ENCODE measurements at places on chromosomes 1 and 21.

DNA sequence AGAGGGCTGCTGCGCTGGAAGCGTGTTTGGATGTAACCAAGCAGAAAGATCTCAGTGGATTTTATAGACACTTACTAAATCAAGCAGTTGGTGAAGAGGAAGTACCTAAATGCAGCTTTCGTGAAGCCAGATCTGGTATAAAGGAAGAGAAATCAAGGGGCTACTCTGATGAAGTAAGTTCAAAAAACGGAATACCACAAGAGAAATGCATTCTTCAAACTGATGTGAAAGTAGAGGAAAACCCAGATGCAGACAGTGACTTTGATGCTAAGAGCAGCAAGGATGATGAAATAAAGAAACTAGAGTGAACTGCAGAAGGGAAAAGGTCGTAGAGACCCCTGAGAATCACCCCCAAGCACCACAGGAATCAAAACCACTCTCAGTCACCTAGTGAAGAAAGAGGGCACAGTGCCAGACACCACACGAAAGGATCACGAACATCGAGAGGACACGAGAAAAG lies 40.8 kb upstream of the NEXN start:
- DNase-seq: no peak

DNA sequence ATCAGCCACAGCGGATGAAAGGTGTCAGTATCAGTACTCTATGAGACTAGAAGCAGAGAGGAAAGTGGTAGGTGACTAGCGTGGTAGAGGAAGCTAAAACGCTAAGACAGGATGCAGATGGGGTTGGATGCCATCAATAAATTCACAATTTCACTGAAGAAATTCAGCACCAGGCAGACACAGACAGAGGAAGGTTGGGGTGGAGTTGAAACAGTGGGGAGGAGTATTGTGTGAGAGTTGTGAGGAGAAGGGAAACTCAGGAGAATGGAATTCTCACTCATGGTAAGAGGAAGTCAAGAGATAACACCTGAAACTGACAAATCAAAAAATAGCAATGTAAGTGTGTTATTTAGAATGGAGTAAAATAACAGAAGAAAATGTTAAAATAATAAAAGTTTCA lies 208.5 kb upstream of the DAB1 start:
- no peak for DNase-seq

- DNase-seq: peak; percentile 84
Observed at GRCh38 chr1:204828352-204828850, 42.3 kb upstream of the NFASC start.

DNA sequence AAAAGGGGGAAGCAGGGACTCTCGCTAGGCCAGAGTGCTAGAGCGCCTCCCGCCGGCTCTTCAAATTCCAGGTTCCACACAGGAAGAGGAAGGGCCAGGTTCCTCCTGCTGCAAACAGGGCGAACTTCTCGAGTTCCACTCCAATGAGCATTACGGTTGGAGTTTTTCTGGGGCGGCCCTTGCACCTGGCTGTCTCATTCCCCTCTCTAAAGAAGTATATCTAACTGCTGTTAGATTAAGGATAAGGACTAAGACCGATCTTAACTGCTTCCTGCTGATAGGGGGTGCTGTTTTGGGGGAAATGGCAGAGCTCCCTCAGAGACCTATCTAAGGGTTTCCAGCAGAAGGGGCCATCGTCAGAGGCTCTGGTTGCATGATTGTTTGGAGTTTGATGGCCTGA lies 138.0 kb downstream of the RABGAP1L start:
- DNase-seq: no peak

DNA sequence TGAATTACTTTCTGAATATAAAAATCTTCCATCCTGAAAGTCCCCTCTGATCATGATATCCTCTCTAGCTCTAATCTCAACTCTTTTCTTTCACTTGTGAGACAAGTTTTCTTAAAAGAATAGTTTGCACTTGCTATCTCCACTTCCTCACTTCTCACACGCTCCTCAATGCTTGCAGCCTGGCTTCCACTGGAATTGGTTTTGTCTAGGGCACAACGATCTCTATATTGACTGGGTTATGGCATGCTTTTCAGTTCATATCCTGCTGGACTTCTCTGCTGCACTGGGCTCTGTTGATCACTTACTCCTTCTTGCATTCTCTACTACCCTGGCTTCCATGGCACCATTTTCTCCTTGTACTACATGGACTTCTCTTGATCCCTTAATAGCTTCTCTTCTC lies 474 bp downstream of the FCRLA start:
- DNase-seq: no peak

DNA sequence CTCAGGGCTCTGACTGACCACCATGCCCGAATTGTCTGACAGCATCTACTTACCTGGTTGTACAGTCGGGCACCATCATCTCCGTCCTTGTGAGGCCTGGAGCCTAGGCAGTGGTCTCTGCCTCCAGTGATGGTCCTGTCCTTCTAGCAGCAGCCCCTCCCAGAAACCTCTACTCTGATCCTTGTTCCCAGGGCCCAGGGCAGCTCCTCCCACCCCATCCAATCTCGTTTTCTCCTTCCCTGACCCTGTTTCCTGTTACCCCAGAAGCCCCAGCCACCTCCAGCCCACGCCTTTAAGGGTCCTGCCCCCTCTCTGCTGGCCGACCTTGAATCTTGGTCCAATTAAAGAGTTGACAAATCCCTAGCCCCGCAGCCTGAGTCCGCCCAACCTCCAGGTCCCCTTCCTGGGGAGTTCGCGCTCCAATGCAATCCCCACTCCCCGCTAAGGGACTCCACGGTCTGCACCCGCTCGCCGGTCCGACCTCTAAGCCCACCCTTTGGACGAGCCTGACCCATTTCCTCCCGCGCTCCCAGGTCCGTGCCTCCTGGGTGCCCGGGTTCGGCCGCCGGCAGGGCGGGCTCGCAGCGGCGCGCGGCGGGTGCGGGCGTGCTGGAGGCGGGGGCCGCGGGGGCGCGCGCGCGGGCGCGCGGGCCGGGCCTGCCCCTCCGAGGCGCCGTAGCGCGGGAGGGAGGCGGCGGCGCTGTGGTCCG lies at the start of gene B4GALT2:
TSS of gene B4GALT2 (plus strand) at position 660 of the 710 bp plus-strand sequence. CDS start 1,951 bp downstream, outside the sequence.
- no peak for DNase-seq

GRCh38 chr1:174976436-174977108 lies 23.2 kb upstream of the CACYBP start:
- DNase-seq: no peak

- DNase-seq: no peak
Observed at GRCh38 chr1:145906954-145907753, 2.7 kb downstream of the ITGA10 start.

DNA sequence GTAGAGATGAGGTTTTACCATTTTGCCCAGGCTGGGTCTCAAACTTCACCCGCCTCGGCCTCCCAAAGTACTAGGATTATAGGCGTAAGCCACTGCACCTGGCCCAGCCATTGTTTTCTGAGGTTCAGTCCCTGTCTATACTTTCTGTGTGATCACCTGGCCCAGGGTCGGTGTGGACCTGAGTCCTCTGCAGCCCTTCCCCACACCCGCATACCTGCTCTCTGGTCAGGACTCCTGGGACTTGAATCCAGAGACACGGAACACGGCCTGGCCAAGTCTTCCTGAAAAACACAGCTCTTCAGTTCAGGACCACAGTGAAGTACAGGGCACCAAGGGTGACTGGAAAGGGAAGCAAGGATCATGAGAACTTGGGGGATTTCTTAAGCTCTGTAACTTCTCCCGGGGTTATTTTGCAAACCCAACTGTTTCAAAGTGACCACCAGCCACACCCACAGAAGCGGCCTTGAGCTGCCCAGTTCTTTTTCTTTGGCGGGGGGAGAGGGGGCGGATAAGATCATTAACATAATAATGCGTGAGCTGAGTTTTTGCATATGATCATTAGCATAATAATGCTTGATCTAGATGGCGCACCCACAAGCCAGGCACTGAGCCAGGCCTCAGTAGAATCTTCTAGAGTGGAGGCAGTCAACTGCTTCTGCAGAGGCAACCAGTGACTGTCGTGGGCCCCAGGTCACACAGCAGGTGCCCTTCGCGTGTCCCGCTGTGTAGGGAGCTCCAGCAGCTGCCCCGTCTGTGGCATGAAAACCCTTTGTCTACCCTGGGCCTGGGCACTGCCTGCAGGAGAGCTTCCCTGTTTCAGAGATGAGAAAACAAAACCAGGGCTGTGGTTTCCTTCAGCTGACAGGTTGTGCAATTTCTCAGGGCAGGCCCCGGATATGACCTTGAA lies 1.7 kb upstream of the NADK start:
- DNase-seq: no peak

DNA sequence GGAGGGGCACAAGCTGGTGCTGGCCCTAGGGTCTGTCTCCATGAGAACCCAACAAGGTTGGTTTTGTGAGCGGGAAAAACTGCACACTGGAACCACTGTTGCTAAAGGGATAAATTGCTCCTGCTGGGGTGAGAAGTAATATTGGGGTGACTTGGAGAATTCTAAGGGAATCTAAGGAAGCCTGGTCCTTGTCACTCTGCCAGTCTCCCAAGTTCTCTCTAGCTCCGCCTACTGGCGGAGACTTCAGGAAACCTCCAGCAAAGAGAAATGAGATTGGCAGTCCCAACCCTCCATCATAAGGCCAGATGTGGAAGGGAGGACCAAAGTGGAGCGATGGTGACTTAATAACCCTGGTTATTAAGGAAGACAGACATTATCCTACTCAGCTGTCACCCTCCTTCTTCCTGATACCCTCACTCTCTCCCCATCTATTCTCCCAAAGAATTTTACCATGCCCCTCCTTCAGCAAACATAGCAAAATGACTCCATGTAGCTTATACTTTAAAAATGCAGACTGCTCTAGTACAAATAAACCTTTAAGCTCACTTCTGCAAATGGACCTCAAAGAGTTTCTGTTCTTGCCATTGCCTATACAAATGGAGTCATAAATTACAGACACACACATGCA lies 2.7 kb downstream of the LCE1F start:
- DNase-seq: no peak

GRCh38 chr1:203340112-203340790 lies 10.7 kb downstream of the FMOD start:
- peak; percentile 83 for DNase-seq

DNA sequence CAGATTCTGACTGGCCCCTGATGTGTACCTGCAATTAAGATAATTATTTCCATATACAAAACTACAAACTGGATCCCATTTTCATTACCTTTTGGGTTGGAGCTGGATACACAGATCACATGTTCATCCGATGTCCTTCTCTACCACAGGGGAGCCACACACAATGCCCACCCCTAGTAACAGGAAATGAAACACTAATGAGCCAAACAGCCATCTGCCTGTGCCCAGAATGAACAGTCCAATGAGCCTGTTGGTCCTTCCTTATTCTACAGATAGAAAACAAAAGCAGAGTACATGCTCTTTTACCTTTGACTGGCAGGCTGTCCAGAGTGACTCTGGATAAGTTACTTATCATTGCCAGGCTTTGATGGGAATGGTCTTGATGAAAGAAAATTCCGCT lies 68.6 kb downstream of the SIPA1L2 start:
- no peak for DNase-seq

DNA sequence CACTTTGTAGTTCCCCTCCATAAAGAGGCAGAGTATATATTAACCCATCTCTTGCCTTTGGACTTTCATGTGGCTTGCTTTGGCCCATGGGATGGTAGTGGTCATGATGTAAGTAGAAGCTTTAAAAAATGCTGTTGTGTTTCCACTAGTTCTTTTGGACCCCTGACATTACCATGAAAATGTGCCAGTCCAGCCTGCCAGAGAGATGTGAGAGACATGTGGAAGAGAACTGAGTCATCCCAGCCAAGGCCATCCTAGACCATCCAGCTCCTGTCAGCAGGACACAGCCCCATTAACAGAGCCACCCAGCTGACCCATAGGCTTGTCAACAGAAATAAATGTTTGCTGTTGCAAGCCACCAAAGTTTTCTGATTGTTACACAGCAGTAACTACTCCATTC lies 3.9 kb upstream of the CD101 start:
- no peak for DNase-seq

DNA sequence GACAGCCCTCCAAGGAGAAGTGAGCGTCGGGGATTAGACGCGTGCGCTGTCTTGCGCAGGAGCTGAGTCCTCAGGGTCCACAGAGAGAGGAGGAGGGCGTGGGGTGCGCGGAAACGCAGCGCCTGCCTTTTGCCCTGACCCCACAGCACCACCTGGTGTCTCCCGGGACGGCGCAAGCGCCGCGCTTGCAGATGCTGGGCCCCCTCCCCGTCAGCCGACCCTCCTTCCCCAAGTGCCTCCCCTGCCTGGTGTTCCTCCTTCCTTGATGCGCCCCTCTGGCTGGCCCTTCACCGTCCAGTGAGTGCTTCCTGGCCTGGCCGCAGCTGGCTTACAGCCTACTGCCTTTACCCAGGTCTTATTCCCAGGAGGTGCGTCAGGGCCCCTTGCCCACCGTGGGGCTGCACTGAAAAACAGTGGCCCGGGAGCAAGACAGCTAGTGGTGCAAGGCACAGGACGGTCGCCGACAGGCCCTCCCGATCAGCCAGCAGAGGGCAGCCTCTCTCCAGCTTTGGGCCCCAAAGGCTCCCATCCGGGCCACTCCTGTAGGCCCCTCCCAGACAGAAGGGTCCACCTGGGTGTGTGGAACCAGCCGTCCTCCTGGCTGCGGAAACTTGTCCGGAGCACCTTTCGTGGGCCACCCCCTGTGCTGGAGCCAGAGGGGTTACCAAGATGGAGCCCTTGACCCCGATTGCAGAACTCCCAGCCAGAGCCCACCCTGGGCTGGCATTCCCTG lies 12.9 kb upstream of the PHLDA3 start:
- DNase-seq: peak; percentile 91

- no peak for DNase-seq
Observed at GRCh38 chr1:101902199-101902598, 94.5 kb downstream of the OLFM3 start.

DNA sequence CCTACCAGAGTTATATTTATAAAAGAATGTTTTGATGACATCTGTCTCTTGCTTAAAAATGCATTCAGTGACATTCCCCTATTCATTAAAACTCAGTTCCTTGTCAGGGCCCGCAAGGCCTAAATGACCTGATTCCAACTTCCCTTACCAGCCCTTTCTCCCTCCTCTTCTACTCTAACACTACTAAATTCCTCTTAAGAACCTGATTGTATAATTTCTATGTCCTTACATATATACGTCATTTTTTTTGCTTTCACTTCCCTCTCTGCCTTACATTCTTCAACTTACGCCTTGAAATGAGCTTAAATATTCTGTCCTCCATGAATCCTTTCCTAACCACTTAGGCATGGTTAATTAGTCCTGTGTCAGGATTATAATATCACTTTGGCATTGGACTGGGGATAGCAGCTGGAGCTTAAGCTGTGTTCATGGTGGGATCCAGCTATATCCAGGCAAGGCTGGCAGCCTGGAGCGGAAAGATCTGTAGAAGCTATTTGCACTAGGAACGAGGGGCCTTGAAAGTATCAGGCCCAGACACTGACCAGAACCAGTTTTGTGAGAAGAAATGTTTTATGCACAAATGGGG lies 360.2 kb upstream of the PTBP2 start:
- DNase-seq: no peak

DNA sequence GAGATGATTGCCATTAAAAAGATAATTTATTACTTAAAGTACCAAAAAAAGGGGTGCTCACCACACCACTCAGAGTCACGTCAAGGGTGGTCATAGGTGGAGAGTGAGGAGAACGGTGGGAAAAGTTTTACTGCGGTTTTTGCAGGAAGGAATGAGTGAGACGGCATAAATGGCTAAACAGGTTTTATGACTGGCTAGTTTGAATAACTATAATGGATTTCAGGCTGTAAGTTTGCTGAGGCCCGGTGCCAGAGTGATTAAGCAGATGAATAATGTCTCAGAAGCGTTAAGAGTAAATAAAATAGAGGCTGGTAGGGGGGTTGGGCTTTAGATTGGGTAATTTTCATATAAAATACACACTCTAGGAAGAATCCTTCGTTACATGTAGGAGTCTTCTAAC lies 1337.8 kb downstream of the AMY1C start:
- no peak for DNase-seq

GRCh38 chr1:115306146-115306545 lies 31.9 kb downstream of the NGF start:
- DNase-seq: no peak

All from posterior cingulate gyrus (tissue), 11 donors.